Kidney epithelial cell (primary cell): ENCODE measurements at places on chromosomes 16 and 17. TPM values are rescaled to one million over a fixed set of nuclear protein-coding genes. Genes with fewer than 3 reads are reported as not detected.
A peak's percentile ranks its signal among the peaks of the same experiment; 100 is the strongest.

GRCh38 chr16:46907061-46907774, 23.1 kb downstream of the GPT2 start:
- no peak for DNase-seq

Gene ZBTB4
- 26.3 and 28.3 TPM in 2 replicates for total RNA-seq

Gene GAS7
- 3.4 and 3.6 TPM in 2 replicates for total RNA-seq

DNA sequence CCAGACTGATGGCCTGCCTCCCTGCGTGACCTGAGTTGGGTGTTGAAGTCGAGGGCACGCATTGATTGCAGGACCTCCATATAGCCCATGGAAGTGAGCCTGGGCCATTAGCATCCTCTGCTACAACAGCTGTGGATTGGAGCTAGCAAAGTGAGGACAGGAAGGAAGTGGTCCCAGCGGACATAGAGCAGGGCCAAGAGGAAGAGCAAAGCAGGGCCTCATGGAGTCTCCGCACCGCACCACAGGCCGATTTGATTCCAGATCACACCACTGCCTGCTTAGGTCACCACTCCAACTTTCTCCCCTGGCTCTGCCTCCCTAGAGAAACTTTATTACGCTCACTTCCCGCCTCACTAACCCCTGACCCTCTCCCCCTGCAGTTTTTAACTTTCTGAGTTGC, 10.7 kb upstream of the UBTF start:
- DNase-seq: no peak

- peak; percentile 90 for DNase-seq
Measured at GRCh38 chr16:4944333-4945281, 7.7 kb upstream of the PPL start.

Gene C1QTNF1
- total RNA-seq: 4.6 and 6.1 TPM in 2 replicates

GRCh38 chr17:34826332-34826731, 134.9 kb downstream of the CCT6B start:
- no peak for DNase-seq

DNA sequence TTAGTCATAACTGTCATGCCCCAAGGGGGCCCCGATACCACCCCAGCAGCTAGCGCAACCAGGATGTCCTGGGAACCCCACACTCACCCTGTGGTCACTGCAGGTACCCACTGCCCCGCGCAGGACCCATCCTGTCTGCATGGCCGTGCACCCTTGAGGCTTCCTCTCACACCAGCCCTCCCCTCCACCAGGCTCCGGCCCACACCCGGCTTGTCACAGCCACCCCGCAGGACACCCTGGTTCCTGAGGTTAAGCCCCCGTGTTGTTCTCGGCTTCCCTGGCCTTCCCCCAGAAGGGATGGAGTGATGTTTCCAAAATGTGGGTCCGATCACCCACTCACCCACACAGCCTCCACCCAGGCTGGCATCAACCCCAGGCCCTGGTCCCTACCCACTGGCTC, 7.5 kb downstream of the DNASE1L2 start:
- DNase-seq: no peak

GRCh38 chr17:80146121-80147034, 550 bp downstream of the EIF4A3 start:
- no peak for DNase-seq

DNA sequence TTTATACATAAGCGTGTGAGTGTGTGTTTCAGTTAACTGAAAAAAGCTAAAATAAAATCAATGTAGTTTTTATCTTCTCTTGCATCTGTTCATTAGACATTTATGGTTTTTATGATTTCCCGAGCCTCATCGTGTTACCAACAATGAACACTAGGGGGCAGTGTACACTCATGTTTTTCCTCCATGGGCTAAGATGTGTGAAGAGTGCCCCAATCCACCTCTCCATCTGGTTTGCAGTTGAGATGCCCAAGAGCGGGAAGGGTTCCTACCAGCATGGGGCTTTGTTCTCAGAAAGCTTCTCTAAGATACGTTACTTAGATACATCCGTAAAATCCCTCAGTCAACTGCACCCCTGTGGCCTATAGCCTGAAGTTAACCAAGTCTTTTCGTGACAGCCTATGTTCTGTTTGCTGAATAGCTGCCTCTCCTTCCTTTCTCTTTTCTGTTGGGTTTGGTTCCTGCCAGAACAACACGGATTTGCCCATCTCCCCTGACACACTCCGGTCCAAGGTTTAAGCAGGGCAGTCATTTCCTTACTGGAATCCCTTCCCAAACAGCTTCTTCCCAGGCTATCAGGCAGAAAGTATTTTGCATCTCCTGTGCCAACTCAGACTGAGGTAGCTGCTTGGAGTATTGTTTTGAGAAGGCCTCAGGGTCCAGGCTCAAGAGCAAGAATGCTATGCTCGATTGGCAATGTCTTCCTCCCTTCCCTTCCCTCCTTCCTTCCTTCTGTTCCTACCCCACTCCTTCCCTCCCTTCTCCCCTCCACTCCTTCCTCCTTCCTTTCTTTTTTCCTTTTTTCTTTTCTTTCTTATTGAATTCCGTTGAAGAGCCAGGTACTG, 12.9 kb upstream of the ELAC2 start:
- DNase-seq: no peak

DNA sequence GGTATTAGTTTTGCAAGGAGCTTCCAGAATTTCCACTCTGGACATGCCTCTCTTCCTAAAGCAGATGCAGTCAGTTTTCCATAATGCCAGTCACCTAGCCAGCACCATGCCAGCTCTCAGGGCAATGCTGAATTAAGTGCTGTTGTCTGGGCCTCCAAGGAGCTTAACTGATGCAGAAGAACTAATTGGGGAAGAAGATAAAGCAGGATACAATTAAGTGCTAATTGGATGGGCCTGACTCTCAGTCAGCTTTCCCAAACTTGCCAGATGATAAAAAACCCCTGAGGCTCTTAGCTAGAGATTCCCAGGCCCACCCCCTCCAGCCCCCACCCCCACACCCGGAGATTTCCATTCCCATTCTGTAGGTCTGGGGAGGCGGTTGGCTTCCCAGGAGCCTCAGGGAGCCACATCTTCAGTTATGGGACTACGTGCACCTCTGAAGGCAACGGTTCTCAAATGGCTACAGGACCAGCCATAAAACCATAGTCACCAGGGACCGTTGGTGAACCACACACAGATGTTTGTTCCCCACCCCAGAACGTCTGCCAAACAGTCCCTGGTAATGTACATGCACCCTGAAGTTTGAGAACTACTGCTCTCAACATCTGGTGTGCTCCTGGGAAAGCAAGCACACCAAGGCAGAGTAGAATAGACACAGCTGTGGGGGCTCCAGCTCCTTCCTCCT, 499.1 kb upstream of the CDH5 start:
- DNase-seq: no peak

Gene KRTAP4-3
- not detected in 2 replicates for total RNA-seq

Gene ERN2
- total RNA-seq: under 0.01 TPM in 1 of 2 replicates, not detected in the other

DNA sequence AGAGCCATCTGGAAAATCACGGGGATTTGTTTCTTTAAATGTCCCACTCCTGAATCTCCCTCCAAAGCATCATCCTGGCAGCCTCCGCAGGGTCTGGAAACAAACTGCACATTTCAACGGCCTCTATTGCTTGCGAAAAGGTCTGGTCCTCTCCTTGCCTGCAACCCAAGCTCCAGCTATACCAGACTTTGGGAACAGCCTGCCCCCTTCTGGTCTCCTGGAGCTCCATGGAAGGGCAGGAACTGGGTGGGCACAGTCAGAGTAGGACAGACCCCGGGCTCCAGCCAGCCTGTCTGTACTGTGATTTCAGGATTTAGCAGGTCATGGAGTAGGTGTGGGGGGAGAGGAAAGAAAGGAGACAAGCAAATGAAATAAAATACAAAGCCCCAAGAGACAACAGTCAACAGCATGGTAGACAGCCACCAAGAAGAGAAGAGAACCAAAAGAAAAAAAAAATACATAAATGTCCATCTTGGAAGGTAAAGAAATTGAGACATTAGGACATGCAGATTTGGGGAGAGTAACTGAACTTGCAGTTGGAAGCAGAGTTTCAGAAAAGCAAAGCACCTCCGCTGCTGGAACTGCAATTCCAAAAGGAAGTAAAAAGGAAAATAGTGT, 2.7 kb downstream of the XYLT1 start:
- DNase-seq: no peak

DNA sequence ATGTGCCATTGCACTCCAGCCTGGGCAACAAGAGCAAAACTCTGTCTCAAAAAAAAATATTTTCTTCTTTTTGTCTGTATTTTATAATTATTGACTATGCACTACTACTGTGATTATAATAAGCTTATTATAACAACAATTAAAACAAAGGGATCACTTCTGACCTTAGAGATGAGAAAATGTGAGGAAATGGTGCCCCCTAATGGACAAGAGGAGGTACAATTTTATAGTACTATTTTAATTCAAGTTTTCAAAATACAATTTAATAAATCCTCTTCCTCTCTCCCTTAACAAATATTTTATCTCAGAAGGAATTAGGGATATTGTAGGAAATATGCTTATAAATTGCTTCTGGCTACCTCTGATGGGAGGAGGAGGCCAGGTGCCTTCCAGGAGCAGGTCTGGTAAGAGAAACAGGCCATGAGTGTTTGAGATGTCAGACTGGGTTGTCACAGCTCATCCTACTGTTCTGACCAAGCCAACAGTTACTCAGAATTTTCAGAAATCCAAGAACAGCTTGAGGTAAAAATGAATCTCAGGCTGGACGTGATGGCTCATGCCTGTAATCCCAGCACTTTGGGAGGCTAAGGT, 14.0 kb downstream of the VPS53 start:
- no peak for DNase-seq

DNA sequence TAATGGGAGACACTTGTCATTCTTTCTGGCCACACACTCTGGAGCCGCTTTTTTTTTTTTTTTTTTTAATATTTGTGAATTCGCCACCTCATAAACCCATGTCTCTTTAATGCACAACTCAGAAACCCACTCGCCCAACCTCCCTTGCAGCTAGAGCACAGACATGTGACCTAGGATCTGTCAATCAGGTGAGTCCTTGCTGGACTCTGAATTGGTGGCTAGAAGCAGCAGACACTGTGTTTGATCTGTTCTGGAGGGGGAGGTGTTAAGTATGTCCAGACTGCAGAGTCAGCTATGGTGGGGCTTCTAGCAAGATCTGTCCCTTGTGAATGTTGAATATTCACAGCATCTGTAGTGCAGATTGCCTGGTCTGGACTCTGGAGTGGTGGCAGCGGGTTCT, 112.1 kb downstream of the PRKCB start:
- DNase-seq: no peak

DNA sequence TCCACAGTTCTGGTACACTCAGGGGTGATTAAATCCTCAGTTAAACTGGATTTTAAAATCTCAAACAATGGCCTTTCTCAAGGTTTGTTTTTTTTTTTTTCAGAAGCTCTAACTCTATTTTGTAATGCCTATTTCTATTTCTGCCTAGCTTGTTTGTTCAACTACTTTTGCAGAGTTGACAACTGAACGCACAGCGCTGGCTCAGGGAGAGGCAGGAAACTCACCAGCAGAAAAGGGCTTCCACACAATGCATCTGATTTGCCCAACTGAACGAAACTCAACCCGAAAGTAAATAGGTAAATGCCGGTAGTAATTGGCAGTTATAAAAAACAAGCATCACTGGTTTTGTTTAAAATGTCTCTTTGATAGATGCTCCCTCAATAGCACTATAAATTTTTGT, 52.7 kb upstream of the CNEP1R1 start:
- no peak for DNase-seq

Gene PLLP
- total RNA-seq: 11.9 and 12.6 TPM in 2 replicates

Gene PSMB3
- total RNA-seq: 166 TPM in 2 replicates

GRCh38 chr17:28038802-28039201, 3.7 kb upstream of the NLK start:
- DNase-seq: no peak

Gene C17orf78
- not detected in 2 replicates for total RNA-seq

DNA sequence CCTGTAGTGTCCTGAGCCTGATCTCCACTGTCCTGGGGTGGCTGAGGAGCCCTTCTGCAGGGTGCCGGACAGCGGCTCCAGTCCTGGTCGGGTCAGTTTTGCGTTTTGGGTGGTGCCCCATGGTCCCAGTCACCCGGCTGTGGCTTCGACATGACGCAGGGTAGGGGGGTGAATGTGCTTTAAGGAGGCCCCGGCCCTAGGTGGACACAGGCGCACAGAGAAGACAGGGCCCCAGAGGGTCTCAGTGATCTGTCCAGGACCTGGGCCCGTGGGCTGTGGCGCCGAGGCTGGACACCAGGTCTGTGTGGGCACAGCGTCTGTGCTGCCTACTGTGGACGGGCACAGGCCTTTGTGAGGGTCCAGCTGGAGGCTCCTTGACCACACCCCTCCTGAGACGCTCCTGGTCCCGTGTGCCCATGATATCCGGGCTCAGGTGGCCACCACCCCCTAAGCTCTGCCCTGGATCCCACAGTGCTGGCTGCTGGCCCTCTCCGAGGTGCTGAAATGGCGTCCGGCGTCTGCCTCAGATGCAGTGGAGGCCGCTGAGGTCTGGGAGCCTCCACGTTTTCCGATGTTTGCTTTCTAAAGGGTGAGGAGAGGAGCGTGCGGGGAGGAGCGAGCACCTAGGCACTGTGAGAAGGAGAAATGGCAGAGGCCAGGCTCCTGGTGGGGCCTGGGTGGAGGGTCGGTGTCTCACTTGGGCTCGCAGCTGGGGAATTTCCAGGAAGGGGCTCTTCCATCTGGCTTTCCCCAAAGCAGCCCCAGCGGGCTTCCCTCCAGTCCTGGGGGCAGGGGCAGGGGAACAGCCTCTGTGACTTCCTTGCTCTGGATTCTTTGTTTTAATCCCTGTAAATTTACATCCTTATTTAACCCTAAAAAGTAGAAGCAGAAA, 56.1 kb upstream of the ACSF3 start:
- no peak for DNase-seq

GRCh38 chr17:66562119-66562518, 259.7 kb downstream of the PRKCA start:
- DNase-seq: no peak

Gene AXIN2
- total RNA-seq: 1.8 and 2.4 TPM in 2 replicates

Gene ZNF668
- 23.1 and 27.8 TPM in 2 replicates for total RNA-seq

DNA sequence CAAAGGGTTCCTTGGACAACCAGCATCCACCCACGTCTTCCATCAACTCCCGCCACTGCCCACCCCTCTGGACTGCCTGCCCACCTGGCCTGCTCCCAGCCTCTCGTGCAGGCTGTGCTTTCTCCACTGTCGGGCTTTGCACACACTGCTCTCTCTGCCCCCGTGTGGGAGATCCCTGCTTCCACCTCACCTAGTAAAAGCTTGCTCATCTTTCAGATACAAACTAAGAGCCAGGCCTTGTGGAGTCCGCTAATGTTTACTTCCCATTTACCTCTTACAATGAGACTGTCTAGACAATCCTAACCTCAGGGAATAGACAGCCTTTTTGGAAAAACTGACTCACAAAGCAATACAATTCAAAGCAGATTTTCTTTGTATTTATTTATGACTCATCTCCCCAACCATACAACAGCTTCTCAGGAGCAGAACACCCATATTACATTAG, 67.6 kb downstream of the USP31 start:
- DNase-seq: no peak

Gene MYH3
- total RNA-seq: 0.33 and 0.41 TPM in 2 replicates

- DNase-seq: no peak
Measured at GRCh38 chr17:76444518-76445311, 8.2 kb downstream of the UBE2O start.

DNA sequence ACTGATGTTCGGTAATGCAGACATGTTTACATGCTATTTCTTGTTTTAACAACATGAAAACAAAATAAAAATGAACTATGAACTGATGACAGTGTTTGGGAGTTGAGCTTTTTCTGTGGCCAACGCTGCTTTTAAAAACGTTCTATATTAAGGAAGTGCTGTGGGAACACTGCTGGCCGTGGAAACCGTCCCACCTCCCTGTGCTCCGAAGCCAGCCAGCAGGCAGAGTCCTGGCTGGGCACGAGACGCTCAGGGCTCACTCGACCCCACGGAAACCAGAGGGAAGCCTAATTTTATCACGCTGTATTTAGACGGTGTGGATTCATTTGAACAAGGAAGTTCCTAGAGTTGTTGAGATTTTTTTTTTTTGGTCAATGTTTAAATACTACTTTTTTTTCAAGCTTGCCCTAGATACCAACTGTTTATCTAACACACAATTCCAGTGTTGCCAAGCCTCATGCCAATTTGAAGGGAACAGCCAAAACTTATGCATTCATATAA, 25.8 kb downstream of the ADCY9 start:
- DNase-seq: no peak
